Activated CD8-positive, alpha-beta memory T cell treated with anti-CD3 and anti-CD28 coated beads, Interleukin-2, amount 10 ng/mL, durations not matched to agents 7 days and 5 days (primary cell): ENCODE measurements at places on chromosomes 16 and 17.

DNA sequence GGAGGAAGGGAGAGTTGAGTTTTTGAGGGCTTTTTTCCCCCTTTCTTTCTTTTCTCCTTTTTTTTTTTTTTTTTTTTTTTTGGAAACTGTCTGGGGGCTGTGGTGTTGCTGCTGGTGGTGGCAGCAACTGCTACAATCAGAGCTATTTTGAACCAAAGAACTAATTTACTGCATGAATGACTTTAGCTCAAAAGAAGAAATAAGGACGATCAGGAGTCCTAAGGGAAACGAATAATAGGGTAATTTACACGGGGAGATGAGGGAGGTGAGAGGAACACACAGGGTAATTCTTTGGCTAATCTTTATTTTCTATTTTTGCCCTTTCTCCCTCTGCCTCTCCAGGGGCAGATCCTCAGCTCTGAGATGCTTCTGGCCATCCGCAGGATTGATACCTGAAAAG is 119.8 kb downstream of the TMEM132E start:
- DNase-seq, result no peak

GRCh38 chr16:73093146-73094144 is 45.5 kb upstream of the ZFHX3 start:
- DNase-seq, result no peak

DNA sequence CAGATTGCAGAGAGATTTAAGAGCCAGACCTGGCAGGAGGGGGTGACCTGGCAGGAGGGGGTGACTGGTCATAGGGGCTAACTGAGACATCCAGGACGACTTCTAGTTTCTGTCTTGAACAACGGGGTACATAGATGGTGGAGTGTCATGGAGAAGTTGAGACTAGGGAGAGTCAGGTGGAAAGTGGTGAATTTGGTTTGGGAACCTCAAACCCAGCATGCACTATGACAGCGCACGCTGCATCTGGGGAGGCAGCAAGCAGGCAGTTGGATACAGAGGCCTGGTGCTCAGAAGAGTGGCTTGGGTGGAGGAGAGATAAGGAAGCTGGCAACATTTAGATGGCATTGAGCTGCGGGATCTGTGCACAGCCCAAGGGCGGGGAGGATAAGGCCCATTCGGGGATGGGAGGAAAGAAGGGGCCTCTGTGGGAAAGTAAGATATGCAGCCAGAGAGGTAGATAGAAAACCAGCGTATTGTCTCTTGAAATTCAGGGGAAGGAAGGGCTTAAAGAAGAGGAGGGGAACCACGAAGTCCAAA is 4.5 kb downstream of the RIPOR1 start:
- no peak for DNase-seq

GRCh38 chr16:89934611-89935553 is 11.7 kb downstream of the TUBB3 start:
- no peak for DNase-seq

GRCh38 chr16:84555418-84556196 is 51.1 kb upstream of the MEAK7 start:
- no peak for DNase-seq

DNA sequence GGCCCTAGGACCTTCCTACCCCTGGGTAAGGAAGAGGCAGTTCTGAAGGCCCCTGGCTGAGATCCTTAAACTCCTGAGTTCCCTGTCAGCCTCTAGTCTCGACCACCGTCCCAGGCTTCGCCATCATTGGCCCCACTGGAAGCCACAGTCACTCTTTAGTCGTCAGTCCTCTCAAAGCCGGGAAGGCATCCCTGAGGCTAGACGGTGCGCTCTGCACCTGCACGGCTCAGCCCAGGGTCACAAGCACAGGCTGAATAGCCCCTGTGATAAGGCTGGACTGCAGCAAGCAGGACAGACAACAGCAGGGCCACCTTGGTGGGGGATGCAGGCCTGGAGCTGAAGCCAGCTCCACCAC is 3.3 kb upstream of the HEXIM1 start:
- no peak for DNase-seq

DNA sequence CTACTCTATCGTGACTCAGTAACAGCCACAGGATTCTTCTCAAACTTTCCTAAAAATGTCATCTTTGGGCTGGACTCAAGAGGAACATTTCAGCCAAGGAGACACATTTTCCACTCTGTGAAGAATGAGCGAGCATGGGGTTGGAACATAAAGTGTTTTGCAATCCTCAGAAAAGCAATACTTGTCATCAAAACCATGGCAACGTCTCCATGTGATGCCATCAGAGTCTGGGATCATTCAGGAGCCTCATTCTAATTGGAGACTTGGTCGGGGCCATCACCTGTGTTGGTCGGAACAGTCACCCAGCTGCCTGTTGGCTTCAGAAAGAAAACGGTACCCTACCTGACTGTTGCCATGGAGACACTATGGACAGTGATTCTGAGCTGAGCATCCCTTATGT is 25.5 kb downstream of the MYOCD start:
- DNase-seq, result no peak

DNA sequence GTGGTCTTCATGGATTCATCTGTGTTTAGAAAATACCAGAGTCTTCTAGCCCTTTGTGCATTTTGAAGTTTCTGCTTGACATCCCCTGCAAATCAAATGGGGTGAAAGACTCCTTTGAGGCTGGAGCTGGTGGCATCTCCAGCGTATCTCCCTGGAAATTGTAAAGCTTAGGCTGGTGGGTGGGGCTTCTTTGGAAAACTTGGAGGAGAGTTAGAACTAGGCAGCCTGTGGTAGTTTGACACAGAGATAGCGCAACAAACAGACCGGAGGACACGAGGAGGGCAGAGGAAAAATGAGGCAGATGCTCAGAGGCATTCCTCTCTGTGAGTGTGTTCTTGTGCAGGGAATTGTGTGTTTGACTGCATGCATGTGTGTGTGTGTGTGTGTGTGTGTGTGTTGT is 116.3 kb downstream of the IRX5 start:
- DNase-seq, result peak; percentile 7

DNA sequence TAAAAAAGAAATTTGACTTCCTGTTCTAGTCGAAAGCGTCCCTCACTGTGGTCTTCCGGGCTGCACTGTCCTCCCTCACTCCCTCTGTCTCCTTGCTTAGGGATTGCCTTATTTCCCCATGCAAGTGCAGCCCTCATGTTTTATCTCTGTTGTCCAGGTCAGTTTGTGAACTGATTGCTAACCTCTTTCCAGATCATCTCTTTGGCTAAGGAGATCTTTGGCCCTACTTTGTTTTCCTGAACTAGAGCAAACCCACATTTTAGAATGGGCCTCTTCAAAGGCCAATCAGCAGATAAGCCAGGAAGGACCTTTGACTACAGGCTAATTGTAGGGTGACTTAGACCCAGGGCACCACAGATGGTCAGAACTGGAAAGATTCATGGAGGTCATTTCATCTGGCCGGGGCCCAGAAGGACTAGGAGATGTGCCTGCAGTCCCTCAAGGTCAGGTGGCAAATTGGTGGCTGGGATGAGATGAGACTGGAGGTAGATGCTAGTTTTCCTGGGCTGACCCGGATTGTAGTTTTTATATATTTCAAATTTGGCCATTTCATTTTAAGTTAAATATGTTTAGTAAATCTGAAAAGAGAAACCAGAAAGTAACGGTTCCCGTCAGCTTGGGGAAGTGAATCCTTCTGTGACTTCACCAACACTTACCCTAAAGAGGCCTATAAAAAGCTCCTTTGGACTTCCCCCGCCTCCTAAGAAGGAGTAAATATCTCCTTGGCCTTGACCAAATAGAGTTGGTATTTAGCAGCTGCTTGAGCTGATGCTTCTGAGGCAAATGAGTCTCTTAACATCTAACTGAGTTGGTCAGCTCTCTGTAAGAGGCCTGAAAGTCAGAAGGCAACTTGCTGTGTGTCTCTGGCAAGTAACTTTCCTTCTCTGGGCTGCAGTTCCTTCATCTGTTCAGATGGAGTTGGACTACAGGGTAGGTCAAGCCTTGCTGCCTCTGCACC is 6.2 kb upstream of the SLC25A19 start:
- DNase-seq, result peak; percentile 47

GRCh38 chr16:17304491-17305119 is 166.2 kb downstream of the XYLT1 start:
- no peak for DNase-seq

GRCh38 chr16:1743376-1744337 is 27.7 kb downstream of the NME3 start:
- DNase-seq, result no peak

DNA sequence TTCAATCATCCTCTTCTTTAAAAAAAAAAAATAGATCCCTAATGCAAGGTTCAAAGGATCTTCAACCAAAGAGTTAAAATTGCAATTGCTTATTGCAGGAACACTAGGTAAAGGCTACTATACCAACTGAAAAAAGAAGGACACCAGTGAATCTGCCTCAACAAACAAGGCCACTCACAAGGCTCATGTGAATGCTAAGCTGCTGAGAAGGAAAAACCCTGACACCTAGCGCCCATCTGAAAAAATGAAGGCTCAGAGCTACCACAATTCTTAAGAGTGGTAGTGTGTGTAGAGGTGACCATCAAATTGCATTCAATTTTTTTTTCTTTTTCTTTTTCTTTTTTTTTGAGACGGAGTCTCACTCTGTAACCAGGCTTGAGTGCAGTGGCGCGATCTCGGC is 201.6 kb upstream of the C17orf78 start:
- DNase-seq, result no peak

DNA sequence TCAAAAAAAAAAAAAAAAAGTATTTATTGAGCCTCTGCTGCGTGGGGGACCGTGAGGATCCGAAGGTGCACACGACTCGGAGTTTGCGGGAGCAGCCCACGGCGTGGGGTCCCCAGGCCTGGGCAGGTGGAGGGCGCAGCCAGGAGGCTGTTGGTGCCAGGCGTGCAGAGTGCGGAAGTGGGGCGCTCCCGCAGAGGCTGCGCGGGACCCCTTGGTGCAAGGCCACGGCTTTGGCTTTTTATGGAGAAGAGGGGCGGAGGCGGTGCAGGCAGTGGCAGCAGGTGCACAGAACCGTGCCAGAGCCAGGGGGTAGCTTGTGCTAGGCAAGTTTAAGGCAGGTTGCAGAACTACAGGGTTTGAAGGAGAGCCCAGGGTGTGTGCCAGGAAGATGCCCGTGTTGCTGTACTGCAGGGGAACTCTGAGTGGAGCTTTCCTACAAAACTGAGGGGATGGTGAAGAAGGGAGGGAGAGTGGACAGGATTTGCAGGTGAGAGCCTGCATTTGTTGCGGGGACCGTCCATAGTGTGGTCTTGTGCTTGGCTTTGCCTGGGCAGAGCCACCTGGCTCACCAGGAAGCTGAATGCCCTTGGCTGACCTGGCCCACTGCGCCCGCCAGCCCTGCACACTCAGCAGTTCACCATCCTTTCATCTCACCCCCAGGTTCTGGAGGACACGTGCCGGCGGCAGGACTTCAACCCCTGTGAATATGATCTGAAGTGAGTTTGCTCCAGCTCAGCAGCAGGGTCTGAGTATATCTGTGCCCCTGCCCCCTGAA is 1.3 kb downstream of the ASPSCR1 start:
- DNase-seq, result no peak
